LNCaP clone FGC (cell line): ENCODE measurements at places on chromosomes 2 and 18.

DNA sequence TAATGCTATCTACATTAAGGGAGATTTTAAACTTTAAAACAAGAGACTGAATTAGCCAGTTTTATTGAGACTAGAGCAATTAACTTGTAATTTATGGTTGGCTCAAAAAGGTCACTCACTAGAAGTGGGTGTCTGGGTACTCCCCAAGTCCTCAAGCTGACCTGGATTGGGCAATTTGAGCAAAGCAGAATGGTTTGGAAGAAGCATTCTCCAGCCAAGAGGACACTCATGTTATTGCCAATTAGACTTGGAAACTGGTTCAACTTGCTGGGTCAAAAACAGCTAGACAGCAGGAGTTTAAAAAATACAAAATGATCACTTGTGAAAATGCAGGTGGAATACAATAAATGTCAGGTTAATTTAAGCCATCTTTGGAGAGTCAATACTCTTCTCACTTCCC lies 29.5 kb upstream of the MYO1B start:
- DNase-seq = peak; percentile 21

- DNase-seq = no peak
Observed at GRCh38 chr2:212117926-212118325, 420.7 kb downstream of the ERBB4 start.

DNA sequence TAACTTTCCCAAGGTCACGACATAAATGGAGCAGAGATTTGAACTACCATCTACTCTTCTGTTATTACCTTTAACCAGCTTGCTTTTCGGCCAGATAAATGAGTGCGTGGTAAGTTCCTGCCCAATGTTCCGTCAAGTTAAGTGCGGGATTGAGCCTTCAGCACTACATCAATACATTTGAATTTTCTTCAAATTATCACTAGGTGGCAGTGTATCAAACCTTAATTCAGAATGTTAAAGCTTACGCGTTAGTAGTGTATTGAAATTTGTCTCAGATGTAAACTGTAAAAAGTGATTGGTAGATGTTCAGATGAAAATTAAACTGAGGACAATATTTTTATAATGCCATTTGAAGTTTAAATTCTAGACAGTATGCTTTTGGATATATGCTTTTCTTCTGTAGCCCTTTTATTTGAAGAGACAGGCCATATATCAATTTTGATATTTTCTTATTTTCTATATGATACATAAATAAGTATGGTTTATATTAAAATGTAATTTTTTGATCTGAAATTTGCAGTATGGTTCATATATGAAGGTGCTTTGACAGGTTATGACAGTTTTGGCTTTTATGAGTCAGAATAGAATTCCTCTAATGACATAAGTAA lies 681.3 kb downstream of the ADCYAP1 start:
- DNase-seq = no peak

DNA sequence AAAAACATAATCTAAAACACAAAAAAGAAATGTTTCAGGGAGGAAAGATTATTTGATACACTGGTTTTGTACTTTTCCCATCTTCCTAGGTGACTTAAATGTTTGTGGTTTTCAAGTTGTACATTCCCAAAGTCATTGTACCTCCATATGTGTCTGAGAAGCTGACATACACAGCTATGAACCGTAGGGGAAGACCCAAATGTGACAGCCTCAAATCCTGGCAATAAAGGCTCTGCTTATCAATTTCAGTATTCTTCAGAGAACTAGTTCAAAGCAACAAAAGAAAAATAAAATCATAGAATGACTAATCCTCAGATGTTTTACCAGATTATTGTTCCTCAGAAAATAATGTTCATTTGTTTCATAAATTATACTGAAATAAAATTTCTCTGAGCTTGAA lies 2.5 kb downstream of the DYNC2LI1 start:
- DNase-seq = no peak

GRCh38 chr2:98738304-98738703 lies 7.4 kb upstream of the MGAT4A start:
- DNase-seq = no peak

DNA sequence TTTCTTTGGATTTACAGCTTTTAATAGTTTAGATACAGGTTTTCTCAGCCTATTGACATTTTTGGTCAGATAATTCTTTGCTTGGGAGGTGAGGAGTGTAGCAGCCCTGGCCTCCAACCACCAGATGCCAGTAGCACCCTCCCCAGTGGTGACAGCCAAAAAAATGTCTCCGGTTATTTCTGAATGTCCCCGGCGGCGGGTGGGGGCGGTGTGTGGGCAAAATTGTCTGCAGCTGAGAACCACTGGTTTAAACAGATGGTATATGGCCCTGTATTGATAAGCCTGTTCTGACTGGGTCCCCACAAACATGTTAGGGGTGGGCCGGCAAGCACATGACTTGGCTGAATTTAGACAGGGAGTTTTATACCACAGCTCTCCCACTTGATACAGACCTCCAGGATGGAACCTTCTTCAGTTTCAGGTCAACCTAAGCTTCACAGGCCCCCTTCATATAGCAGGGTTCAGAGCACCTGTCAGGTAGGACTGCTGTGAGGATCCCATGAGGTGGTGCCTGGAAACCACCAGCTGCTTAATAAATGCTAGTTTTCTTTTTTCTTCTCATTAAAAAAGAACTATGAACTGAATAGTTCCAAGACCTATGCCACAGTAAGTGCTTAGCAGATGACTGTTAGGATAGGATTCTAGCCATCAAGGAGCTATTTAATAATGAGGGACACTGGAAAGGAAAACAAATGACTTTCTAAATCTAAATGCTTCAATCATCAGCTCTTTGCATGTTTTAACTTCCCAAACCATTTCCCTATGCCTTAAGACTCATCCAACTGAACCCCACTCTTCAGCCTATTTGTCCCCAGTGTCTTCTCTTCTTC lies 18.1 kb downstream of the LPIN2 start:
- DNase-seq = no peak

DNA sequence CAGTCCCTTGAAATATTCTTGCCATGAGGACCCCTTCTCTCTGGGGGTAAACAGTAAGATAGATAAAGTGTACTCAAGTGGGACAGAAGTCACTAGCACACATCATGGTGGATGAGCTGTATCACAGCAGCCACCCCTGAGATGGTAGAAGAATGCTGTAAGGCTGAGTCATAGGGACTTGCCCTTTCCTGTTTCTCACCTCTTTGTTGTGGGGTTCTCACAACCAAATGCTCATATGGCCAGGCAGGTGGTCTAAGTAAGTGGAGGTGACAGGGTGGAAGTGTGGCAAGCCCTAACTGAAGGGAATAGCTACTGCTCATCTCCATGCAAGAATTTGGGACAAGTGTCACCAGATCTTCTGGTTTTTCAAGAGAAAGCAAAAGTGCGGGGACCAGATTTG lies 202.7 kb upstream of the SLC14A2 start:
- no peak for DNase-seq

DNA sequence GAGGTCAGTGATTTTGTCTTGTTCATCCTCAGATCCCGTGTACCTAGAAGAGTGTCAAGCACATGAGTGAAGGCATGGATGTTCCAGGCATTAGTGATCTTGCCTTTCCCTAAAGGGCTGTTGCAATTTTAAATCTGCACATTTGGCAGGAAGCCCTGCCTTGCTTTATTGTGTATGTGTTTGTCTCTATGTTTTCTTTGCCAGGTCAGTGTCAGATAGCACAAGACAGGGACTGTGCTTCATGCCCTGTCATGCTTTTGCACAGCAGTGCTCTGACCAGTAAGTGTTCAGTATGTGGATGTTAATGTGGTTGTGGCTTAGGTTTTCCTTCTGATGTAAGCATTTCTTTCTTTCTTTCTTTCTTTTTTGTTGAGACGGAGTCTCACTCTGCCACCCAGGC lies 131.5 kb downstream of the RGPD3 start:
- peak; percentile 67 for DNase-seq

GRCh38 chr2:164826293-164827243 lies 15.1 kb downstream of the COBLL1 start:
- DNase-seq = peak; percentile 93

- no peak for DNase-seq
Observed at GRCh38 chr2:1956520-1957289, 212.4 kb upstream of the PXDN start.

DNA sequence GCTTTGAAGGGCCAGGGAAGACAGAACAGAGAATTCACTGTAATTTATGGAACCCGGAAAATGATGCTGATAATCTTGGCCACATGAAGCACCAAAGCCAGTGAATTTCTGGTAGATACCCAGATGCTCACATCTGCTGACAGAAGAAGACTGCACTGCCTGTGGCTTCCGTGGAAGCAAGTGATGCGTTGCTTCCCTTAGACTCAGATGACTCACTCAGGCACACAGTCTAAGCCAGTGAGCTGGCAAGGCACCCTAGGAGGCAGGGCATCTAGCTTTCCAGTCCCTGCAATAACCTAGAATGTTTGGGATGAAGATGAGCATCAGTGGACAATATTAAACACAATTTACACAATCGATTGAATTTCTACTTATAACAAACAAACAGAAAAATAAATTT lies 284.7 kb downstream of the CMPK2 start:
- no peak for DNase-seq

GRCh38 chr18:36812678-36813077 lies 16.1 kb downstream of the TPGS2 start:
- DNase-seq = no peak

DNA sequence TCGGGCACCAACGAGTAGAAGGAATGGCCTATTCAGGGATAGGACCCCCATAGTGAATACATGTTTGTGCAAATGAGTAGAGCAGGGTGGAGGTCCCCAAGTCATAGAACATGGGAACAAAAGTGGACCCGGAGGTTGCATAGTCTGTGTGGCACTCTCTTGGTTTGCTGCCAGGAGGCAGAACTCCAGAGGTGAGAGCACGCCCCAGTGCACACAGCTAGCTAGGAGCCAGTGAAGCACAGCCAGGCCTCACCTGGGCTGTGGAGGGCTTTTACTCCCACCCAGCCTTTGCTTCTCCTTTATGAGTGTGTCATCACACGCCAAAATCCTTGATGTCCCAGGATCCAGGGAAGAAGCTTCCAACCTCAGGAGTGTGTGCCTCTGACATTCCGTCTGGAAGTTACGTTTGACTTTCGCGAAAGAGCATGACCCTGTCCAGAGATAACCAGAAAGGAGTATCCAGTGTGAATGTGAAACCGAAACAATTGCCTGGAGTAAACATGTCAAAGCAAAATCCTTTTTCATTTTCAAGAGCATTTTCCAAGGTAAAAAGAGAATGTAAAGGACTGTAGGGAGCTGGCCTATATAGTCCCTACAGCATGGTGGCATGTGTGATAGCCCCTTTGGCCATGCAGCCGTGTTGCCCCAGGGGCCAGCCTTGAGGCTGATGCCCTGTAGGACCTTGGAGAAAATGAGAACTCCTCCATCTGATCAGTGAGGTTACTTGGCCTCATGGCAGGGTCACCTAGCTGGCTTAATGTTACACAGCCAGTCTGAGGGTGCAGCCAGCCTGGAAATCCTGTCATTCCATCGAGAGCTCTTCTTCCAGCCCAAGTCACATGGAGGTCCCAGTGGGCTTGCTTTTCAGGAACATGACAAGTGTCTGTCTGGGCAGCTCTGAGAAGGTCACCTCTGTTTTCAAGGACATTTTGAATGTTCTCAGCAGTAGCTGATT lies 8.8 kb downstream of the TRIB2 start:
- DNase-seq = no peak

DNA sequence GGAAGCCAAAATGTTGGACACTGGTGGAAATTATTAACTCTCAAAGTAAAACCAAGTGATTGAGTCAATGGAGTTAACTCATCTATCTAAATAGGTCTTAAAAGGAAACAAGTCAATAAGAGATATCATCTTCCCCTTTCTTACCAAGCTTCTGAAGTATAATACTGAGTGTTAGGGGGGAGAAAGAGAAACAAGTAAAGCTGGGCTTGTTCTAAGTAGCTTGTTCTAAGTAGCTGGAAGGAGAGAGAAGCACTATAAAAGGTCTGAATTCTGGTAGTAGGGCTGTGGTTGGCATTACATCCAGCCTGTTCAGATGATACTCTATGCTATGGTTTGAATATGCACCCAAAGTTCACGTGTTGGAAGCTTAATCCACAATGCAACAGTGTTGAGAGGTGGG lies 26.8 kb downstream of the YES1 start:
- DNase-seq = no peak

GRCh38 chr2:58762176-58762781 lies 521.2 kb upstream of the FANCL start:
- no peak for DNase-seq

GRCh38 chr18:52439457-52439856 lies 99.5 kb downstream of the DCC start:
- DNase-seq = peak; percentile 50

- no peak for DNase-seq
Observed at GRCh38 chr2:171226461-171226860, 65.8 kb upstream of the TLK1 start.

DNA sequence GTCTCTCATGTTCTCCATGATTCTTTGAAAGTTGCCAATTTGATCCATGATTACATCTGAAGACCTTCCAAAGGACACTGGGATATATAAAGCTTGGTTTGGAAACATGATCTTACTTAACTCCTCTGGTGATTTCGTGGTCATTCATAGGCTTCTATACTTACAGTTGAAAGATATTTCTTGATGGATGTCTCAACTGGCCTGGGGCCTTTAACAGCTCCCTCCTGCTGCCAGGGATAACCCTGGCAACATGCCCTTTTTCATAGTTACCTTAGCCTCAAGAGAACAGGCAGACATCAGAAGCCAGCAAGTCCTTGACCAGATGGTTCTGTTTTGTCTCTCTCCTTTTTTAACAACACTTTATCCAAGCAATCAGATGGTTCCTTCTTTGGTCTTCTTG lies 23.5 kb upstream of the MFF start:
- no peak for DNase-seq

GRCh38 chr2:206481056-206481455 lies 37.7 kb downstream of the ADAM23 start:
- DNase-seq = no peak

DNA sequence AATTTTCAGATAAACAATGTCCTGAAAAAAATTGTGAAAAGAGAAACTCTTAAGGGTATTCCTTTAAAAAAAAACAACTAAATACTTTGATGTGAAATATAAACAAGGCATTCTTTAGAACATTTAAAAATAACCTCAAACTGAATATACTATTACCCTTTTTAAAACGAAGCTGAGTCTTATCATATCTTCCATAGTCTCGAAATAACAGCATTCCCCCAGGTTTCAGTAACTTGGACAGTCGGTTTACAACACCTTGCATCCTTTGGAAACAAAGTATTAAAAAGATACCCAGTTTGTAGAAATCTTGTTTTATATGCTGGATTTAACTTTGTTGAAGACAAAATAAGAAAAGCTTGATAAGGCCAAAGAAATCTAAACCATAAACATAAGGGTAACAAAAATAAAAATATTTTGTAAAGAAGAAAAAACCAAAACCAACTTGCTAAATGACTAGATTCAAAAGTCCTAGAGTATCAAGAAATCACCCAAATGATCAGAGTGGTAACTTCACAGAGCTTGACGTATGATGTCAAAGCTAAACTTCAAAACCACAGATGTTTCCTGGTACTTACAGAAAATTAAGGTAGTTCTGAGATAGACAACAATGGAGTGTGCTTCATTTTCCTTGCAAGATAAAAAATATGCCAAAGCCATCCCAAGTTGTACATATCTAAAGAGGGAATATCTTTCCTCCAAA lies 107.8 kb downstream of the METTL8 start:
- DNase-seq = no peak

DNA sequence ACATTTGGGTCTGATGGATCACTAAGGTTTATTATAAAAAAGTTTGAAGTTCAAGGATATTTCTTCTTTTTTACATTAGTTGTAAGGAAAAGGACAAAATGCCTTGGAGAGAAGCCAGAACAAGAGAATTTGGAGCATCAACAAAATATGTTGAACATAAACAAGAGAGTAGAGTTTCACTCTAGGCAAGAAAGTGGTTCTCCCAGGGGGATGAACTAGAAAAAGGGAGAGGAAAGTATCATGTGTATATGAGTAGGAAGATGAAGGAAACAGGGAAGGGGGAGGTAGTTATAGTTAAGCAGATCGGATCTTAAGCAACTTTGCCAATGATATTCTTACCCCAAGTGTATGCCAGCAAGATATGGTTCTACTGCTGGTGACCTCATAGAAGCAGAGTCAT lies 63.8 kb upstream of the GALNT3 start:
- no peak for DNase-seq
